ENCODE measurements at places on chromosomes 7 and 10.

DNA sequence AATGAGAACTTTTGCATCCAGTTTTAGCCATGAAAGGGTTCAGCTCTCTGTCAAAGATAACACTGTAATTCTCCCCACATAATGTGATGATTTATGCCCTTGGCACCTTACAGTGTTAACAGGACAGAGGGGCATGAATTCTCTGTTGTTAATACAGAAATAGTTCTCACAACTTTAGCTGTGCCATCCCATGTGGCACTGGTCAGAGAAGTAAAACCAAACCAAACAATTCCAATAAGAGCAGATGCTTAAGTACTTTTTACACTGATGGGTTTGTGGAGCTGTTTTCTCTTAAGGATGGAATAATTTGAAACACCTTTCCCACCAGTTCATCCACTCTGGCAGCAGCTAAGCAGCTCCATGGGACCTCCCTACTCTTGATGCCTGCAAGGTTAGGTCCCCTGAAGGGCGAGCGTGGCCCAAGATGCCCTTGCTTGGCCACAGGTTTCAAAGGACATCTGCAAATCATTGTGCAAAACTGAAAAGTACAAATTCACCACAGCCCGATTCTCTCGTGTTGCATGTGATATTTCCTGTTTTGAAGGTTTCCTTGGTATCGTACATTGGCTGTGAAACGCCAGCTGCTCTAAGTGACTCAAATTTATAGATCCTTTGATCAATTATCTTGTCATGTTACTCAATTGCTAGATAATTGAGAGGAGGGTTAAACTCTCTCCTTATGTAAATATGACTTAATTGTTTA lies 82.5 kb upstream of the CREB5 start:
- DNase-seq: no peak

DNA sequence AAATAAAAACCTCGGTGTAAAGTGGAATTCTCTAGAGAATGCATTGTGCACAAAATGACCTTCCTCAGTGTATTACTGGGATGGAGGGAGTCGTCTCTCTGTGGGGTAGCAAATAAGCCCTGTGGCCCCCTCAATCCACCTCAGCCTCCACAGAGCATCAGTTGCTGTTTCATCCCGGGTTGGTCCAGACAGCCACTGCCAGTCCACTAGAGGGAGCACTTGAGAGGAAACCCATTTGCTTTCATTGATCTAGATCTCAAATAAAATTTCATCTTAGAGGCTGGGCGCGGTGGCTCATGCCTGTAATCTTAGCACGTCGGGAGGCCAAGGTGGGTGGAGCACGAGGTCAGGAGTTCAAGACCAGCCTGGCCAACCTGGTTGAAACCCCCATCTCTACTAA lies 1128.7 kb downstream of the CNTNAP2 start:
- no peak for DNase-seq

DNA sequence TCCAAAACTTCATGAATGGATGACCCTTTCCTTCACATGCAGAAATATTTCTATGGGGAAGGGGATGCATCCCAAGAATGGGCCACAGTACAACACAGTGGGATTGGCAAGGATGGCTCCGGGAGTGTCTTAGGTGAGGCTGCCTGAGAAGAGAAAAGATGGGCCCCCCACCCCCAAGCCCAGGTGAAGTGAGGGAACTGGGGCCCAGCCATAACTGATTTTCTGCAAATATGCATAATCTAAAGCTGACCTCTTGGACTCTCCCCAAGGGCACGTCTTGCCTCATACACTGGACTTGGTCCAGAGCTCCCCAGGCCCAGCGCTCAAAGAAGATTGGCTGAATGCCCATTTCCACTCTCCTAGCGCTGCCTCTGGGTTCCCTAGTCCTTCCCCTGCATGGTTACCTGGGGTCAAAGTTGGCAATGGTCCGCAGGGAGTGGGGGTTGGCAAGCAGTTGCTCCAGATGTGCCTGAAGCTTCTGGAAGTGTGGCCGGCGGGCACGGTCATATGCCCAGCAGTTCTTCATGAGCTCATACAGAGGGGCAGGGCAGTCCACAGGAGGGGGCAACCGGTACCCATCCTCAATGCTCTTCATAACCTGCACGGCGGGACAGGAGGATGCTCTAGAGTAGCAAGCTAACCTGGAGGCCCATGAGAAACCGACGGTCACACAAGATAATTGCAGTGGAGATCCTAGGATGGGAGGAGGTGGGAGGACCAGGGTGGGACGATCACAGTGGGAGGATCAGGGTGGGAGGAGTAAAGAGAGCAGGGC lies 12.3 kb downstream of the ZYX start:
- DNase-seq: no peak

GRCh38 chr10:105187243-105187642 lies 546.2 kb downstream of the SORCS3 start:
- DNase-seq: no peak

GRCh38 chr10:119441921-119442757 lies 100.4 kb downstream of the RGS10 start:
- DNase-seq: peak; percentile 59

- no peak for DNase-seq
These were observed 252.8 kb downstream of the ZMYND11 start for GRCh38 chr10:387909-388660.

DNA sequence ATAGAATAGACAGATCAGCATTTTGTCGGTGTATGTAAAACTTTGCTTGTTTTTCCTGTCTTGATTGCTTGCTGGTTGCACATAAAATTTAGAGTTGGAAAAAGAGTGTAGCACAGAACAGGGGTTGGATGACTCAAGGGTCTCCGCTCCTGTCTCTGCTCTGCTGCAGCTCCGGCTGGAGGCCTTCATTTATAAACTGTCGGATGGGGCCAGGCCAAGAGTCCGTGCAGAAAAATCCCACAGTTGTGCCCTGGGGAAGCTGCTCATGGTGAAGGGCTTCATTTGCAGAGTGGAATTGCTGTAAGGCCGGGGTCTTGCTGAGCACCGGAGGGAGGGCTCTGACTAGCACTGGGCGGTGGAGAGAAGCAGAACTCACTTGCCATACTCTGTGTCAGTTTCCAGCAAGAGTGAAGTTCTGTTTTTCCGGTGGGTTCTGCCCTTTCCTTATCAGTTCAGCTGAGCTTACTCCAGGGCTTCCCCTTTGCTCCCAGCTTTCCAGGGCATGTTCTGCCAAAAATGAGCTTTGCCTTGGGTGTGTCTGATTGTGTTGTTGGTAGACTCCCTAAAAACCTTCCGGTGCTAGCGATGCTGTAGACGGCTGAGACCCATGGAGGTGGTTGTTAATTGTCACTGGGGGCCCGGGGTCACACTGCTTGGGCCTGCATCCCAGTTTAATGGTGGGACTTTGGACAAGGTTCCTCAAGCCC lies 67.2 kb downstream of the CAMK1D start:
- no peak for DNase-seq

- no peak for DNase-seq
These were observed 16.6 kb upstream of the ELFN1 start for GRCh38 chr7:1653500-1653899.

DNA sequence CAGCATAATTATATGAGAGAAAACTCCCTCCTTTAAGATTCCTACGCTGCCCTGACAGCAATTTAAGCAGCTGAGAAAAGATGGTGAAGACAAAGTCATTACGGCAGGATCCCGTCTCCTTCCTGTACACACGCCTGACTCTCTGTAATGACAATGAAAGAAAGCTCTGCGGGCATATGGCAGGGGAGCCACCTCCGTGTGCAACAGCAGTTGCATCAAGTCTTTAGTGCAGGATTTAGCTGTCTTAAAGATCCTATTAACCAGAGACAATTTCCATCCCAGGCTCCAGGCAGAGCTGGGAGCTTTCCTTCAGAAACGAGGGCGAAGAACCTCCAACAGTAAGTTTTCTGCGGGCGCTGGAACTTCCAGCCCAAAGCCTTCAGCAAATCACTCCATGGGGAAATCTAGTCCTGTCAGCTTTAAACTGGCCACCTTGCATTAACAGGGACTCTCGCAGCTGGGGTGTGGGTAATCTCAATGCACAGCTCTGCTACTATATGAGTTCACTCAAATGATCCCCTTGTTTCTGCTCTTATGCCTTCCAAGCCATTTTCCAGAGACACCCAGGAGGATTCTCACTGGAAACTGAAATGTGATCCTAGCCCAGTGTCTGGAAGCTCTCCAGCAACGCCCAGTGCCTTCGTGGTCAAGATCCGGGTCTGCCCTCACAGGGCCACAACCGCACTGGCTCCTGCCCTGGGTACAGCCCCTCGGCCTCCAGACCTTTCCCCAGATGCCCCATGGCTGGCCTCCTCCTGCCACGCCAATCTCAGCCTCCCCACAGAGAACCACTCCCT lies 74.9 kb downstream of the CTBP2 start:
- peak; percentile 39 for DNase-seq

- no peak for DNase-seq
These were observed 273.9 kb downstream of the TSPAN12 start for GRCh38 chr7:120583899-120584586.

DNA sequence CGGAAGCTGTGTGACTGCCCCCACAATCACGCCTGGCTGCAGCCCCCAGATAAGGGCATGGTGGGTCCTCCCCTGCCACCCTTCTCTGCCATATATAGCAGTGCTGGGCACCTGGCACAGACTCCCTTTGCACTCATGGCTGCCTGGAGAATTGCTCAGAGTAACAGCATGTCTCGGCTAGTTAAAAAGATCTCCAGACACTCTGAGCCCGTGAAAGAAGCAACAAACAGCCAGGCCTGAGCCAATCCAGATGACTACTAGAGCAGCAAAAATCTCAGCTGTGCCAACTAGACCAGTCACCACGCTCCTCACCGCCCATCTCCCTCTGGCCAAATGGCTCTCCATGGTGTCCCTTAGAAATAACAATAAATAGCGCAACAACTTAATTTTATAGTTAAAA lies 71.3 kb downstream of the PARD3 start:
- DNase-seq: no peak

GRCh38 chr7:98993024-98993897 lies 114.9 kb downstream of the TRRAP start:
- peak; percentile 57 for DNase-seq

GRCh38 chr10:84267503-84268126 lies 22.8 kb downstream of the RGR start:
- no peak for DNase-seq

- DNase-seq: no peak
These were observed 39.5 kb downstream of the FAM53B start for GRCh38 chr10:124704428-124705380.

- DNase-seq: no peak
These were observed 41.5 kb upstream of the ZNF438 start for GRCh38 chr10:31073211-31073610.

- peak; percentile 8 for DNase-seq
These were observed 4.7 kb upstream of the ZNF775 start for GRCh38 chr7:150374472-150374871.

GRCh38 chr7:80679921-80680907 lies 41.8 kb downstream of the CD36 start:
- no peak for DNase-seq

- no peak for DNase-seq
These were observed 20.0 kb downstream of the SH3PXD2A start for GRCh38 chr10:103835096-103836050.

DNA sequence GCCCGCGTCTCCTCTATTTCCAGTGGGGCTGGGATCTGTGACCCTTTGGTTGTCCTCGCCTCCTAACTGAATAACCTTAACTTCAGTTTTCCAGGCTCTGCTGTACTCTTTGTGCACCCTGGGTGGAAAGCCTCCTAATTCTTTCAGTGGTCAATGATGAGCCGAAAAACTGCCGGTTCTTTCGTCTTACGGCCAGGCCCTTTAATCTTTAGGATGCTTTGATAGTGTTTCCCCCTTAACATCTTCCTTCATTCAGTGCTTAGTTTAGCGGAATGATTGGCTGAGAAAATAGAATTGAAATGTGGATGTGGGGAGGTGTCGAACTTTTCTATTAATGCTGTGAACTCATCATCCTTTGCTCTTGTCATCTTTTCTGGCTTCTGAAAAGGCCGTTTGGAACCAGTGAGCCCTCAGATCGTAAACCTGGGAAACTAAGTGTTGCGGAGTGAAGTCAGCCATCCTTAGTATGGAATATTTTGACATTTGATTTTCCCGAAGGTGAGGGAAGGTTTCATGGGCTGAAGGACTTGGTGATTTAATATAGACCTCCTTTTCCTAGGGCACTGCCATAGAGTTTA lies 847 bp downstream of the GARS1 start:
- no peak for DNase-seq

GRCh38 chr10:7908541-7909210 lies 90.4 kb downstream of the TAF3 start:
- no peak for DNase-seq

DNA sequence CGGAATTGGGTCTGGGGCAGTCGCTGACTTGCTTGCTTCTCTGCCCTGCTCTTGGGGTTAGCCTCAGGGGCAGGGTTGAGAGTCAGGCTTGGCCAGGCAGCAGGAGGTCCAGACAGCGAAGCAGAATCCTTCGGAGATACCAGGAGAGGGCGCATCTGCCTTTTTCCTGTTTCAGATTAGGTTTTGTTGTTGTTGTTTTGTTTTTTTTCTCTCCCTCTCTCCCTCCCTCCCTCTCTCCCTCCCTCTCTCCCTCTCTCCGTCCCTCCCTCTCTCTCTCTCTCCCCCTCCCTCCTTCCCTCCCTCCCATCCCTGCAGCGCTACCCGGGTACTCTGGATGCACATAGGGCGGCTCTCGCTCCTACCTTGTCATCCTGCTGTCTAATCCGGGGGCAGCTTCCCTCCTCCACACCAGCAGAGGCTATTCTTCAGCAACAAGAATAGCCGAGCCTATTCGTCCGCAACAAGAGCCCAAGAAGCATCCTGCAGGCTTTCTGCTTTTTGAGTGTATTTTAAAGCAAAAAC lies 758 bp upstream of the OPTN start:
- DNase-seq: no peak

DNA sequence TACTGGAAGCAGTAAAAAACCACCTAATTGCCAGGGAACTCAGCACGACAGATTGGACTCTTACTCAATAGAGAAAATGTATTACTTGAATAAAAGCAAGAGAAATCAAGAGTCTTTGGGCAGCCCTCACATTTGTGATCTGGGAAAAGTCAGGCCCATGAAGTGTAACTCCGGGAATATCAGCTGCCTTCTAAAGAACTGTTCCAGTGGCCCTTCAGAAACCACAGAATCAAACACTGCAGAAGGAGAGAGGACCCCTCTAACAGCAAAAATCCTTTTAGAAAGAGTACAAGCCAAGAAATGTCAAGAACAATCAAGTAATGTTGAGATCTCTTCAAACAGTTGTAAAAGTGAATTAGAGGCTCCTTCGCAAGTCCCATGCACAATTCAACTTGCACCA lies 540.0 kb upstream of the TEX47 start:
- DNase-seq: no peak

Data from upper lobe of right lung (tissue), 1 donor.